ENCODE measurements at places on chromosomes 12 and 14. TPM values are rescaled to one million over a fixed set of nuclear protein-coding genes. Genes with fewer than 3 reads are reported as not detected.
A peak's percentile ranks its signal among the peaks of the same experiment; 100 is the strongest.

- H3K4me1 ChIP-seq = no peaks in the 10 kb centered on the region
- DNase-seq = no peak
- H3K27ac ChIP-seq = no peak overlapping the region
- H3K36me3 ChIP-seq = no peaks in the 10 kb centered on the region
These were observed 1349.6 kb upstream of the FLRT2 start for GRCh38 chr14:84180336-84180735.

DNA sequence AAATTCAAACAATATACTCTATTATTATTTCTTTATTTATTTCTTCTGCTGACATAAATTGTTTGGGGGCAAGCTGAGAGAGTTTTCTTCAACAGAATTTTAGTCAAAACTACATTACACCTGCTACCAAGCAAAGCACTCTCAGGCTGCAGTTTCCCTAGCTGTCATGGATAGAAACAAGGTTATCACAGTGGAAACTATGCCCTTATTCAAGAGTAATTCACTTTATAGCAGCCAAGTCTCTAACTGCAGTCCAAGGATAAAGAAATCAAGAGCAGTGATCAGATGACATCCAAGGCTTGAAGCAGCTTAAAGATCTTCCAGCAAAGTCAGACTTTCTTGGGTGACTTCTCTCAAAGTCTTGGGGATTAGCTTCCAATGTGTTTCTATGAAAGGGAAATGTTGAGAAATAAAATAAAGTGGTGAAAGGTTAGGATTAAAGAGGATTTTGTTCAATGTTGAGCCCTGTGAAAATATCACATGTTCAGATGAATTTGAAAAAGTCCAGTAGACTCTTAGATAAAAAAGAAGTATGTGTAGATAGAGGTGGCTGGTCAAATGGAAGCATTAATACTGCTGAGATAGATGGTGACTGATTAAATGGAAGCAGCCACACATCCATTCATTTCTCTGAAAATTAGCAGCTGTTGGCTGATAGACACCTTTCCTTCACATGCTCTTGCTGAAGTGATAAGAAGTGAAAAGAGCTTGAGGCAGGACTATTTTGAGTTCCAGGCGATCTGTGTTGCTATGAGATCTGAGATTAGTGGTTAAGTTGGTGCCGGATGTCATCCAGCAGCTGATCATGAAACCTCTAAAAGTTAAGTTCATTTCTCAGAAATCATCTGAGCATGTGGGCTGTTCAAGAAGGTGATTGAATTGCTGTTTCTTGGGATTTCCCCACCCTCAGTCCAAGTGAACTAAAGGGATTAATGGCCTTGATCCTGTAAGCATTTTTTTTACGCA lies 257.8 kb upstream of the BTG1 start:
- H3K4me3 ChIP-seq = no peak overlapping the region
- DNase-seq = no peak
- no peak overlapping the region for H3K27ac ChIP-seq
- H3K36me3 ChIP-seq = no peaks in the 10 kb centered on the region
- H3K27me3 ChIP-seq = peaks cover 2% of the 10 kb centered on the region

DNA sequence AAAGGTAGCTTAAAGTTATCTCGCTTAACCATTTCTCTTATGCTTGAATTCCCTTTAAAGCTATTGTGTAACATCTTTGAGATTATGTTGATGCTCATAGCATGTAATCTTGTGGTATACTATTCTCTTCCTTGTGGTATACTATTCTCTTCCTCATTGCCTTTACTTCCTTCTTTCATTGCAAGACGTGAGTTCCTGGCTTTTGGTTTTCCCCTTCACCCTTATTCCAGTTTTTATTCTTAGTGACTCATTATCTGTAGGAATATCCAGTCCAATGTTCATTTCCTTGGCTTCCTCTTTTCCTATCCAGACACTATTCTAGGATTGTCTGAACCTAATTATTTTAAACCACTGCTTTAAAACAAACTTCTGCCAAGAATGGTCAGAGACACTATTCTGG lies 564.0 kb downstream of the CCER1 start:
- no peak for DNase-seq
- peaks cover 5% of the 10 kb centered on the region for H3K36me3 ChIP-seq
- H3K27me3 ChIP-seq = no peaks in the 10 kb centered on the region
- no peak overlapping the region for H3K4me3 ChIP-seq
- H3K4me1 ChIP-seq = no peaks in the 10 kb centered on the region

DNA sequence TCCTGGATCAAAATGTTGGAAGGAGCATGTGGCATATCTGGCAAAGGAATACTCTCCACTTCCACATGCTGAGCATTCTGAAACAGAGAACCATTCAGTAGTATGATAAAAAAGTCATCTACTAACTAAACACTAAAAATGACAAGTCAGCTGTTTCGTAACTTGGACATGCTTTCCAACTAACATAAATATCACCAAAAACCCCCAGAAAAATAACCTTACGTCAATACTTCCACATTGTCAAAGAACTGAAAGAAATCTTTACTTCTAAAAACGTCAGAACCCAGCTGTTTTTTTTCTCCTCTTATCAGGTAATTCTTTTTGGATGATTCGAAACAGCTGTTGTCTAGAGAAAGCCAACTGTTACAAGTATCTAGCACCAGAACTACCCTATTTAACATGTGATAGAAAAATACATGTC lies 8.2 kb downstream of the WBP11 start:
- H3K4me1 ChIP-seq = no peaks in the 10 kb centered on the region
- no peaks in the 10 kb centered on the region for H3K27me3 ChIP-seq
- no peak overlapping the region for H3K27ac ChIP-seq
- H3K36me3 ChIP-seq = no peaks in the 10 kb centered on the region

DNA sequence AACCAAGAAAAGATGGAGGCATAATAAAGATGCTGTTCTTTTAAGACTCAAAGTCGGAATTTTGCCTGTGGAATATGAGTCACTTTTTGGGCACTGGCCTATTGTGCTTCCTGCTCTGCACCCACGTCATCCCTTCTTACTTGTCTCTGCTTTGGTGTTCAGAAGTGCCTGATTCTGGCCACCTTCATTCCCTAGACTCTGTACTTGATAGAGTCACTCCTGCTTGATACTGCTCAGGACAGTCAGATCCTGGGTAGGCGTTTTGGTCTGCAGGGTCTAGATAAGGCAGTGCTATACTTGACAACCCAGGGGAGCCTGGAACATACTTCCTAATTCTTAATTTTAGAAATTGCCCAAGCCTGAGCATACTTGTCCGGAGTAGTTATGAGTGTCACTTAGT lies 1.9 kb downstream of the LRRK2 start:
- H3K36me3 ChIP-seq = no peaks in the 10 kb centered on the region
- DNase-seq = no peak
- no peaks in the 10 kb centered on the region for H3K4me1 ChIP-seq
- H3K27me3 ChIP-seq = peaks cover 7% of the 10 kb centered on the region
- H3K4me3 ChIP-seq = no peak overlapping the region

DNA sequence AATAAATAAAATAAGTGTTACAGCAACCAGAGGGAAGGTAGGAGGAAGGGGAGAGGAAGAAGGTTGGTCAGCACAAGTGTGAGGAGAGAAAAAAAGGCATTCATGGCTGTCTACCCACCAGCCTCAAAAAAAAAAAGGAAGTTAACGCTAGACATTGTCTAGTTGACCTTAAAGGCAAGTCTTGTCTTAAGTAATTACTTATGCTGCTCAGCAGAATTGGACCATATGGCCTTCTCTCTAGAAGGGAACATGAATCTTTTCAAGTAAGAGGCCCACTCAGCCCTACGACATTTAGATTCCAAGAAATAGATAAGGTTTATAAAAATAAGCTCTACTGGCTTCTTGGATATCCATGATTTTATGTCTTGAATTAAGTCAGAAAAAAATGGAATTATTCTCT lies 172.7 kb downstream of the ETNK1 start:
- H3K27me3 ChIP-seq = no peaks in the 10 kb centered on the region
- no peaks in the 10 kb centered on the region for H3K36me3 ChIP-seq
- peaks cover 2% of the 10 kb centered on the region for H3K4me1 ChIP-seq
- no peak overlapping the region for H3K27ac ChIP-seq

- H3K4me3 ChIP-seq = no peak overlapping the region
- peaks cover 10% of the 10 kb centered on the region for H3K4me1 ChIP-seq
- no peaks in the 10 kb centered on the region for H3K27me3 ChIP-seq
- DNase-seq = no peak
- H3K36me3 ChIP-seq = no peaks in the 10 kb centered on the region
- peak overlapping the region; percentile 35 for H3K27ac ChIP-seq
These were observed 75.8 kb upstream of the CNTN1 start for GRCh38 chr12:40616383-40616915.

DNA sequence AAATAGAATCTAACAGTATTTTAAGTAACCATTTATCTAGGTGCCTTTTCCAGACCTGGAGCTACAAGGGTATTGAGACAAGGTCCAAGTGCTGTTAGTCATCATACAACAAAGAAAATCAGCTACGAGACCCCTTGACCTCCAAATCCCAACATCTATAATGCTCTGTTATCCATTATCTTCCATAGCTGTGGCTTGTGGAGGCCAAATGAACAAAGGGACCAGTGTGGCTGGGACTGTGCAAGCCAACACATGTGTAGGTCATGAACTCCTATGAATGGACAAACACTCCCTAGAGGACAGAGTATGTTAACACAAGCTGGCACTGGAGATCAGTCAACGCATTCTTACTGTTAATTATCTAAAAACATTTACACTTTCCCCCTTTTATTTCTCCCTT lies 374.5 kb downstream of the EMP1 start:
- no peaks in the 10 kb centered on the region for H3K27me3 ChIP-seq
- no peak for DNase-seq
- H3K36me3 ChIP-seq = no peaks in the 10 kb centered on the region

GRCh38 chr14:20341646-20342045 lies 1.8 kb upstream of the PARP2 start:
- no peak overlapping the region for H3K27ac ChIP-seq
- H3K36me3 ChIP-seq = no peaks in the 10 kb centered on the region
- peak overlapping the region; percentile 92 for H3K4me3 ChIP-seq
- peaks cover 11% of the 10 kb centered on the region for H3K27me3 ChIP-seq
- H3K4me1 ChIP-seq = peaks cover 2% of the 10 kb centered on the region

DNA sequence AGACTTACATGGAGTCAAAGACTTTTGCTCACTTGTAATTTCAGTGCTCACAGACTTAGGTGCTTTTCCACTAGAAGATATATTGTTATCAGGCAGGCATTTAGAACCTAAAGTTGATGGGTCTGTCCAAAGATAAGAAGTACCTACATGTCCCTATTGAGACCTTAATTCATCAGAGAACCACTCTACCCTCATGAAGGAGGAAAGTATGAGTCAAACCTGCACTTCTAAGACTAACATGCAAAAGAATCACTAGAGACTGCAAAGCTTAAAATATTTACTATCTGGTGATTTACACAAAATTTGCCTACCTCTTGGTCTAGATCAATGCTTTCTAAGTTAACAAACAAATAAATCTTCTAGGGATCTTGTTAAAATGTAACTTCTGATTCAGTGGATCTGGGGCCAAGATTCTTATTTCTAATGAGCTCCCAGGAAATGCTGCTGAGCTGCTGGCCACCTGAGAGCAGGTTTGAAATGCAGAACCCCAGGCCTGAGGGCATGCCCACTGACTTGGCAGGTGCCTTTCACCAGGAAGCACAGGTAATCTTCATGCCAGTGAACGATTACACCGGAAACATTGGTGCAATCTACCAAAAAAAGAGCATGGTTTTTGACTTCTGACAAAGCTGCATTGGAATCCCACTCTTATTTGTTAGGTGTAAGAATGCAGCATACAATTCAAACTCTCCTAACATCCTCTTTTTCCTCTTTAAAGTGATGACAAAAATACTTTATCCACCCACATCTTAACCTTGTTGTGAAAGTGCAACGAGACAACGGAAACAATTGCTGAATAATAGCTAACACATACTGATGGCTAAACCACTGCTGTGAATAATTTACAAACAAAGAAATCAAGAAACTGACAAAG lies 214.2 kb downstream of the ADAMTS20 start:
- H3K27me3 ChIP-seq = no peaks in the 10 kb centered on the region
- H3K27ac ChIP-seq = no peak overlapping the region
- no peaks in the 10 kb centered on the region for H3K4me1 ChIP-seq
- H3K4me3 ChIP-seq = no peak overlapping the region

DNA sequence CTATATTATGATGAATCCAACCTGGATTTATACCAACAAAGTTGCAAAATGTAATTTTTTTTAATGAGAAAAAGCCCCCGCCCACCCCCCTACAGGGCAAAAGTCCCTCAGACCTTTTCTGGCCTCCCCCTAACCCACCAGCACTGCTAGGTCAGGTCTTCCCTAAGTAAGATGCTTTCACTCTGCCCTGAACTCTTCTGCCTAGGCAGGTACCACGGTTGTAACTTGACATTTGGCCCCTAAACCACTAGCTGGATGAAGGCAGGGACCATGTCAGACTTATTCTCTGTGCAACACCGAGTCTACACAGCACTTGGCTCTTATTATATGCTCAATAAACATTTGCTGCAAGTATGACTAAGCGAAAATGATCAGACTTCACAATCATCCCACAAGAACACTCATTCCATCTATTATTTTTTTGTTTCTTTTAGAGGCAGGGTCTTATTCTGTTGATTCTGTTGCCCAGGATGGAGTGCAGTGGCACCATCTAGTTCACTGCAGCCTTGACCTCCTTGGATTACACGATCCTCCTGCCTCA lies 63.2 kb downstream of the SPRING1 start:
- no peaks in the 10 kb centered on the region for H3K4me1 ChIP-seq
- H3K36me3 ChIP-seq = no peaks in the 10 kb centered on the region
- DNase-seq = no peak
- H3K4me3 ChIP-seq = no peak overlapping the region
- H3K27me3 ChIP-seq = peaks cover 2% of the 10 kb centered on the region

- no peak overlapping the region for H3K4me3 ChIP-seq
- no peaks in the 10 kb centered on the region for H3K36me3 ChIP-seq
- peaks cover 2% of the 10 kb centered on the region for H3K27me3 ChIP-seq
- H3K27ac ChIP-seq = no peak overlapping the region
- DNase-seq = peak; percentile 6
These were observed 12.5 kb downstream of the RTL1 start for GRCh38 chr14:100891051-100891450.

GRCh38 chr12:110613071-110613770 lies 708 bp upstream of the TCTN1 start:
- H3K36me3 ChIP-seq = no peaks in the 10 kb centered on the region
- DNase-seq = no peak
- peak overlapping the region; percentile 43 for H3K27ac ChIP-seq

Gene FOXG1
- total RNA-seq = not detected

Gene FGF6
- not detected for total RNA-seq

Gene MANSC1
- total RNA-seq = 2.0 TPM

Gene CLEC4C
- not detected for total RNA-seq

Gene KLHL33
- total RNA-seq = 0.15 TPM

Measured in glutamatergic neuron (in vitro differentiated cells).